ENCODE measurements at places on chromosomes 1 and 21. TPM values are rescaled to one million over a fixed set of nuclear protein-coding genes. Genes with fewer than 3 reads are reported as not detected.

DNA sequence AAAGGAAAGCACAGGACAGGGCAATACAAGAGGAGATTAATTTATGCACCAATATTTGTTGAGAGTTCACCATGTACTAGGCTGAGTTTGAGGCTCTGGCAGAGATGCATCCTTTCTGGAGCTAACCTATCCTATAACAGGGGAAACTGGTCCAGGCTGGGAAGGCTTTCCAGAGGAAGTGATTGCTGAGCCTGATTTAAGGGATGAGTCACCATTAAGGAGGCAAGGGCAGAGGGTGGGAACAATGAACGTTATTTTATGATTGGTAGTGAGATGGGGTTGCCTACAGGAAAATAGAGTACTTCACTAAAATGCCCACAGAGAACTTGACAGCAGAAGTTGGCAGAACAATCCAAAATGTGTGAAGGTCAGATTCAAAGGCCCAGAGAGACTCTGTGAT is 141.4 kb downstream of the PLPP3 start:
- DNase-seq = no peak

DNA sequence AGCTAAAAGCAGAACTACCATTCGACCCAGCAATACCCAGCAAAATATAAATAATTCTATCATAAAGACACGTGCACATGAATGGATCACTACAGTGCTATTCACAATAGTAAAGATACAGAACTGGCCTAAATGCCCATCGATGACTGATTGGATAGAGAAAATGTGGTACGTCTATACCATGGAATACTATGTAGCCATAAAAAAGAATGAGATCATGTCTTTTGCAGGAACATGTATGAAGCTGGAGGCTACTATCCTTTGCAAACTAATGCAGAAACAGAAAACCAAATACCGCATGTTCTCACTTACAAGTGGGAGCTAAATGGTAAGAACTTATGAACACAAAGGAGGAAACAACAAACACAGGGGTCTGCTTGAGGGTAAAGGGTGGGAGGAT is 53.4 kb downstream of the UCHL5 start:
- no peak for DNase-seq

DNA sequence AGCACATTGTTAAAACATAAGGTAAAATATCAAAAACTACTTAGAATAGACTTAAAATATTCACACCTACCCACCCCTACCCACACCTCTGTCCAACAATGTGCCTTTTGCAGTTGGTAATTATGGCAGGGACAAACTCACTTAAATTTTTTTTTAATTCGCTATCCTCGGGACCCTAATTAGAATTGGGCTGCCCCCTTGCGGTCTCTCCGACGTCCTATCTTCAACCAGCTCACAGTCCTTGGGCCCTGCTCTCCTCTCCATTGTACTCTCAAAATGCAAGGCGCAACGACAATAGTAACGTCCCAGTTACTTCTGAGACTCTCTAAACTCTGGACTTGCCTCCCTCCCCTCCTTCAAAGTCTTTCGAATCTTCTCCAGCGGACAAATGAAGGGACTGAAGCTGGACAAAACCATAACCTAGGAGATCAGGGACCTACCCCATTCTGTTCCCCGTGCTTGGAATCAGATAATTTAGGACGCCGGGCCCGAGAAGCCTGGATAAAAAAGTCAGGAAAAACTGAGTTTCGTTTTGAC is 1.1 kb upstream of the CIART start:
- peak; percentile 90 for DNase-seq

DNA sequence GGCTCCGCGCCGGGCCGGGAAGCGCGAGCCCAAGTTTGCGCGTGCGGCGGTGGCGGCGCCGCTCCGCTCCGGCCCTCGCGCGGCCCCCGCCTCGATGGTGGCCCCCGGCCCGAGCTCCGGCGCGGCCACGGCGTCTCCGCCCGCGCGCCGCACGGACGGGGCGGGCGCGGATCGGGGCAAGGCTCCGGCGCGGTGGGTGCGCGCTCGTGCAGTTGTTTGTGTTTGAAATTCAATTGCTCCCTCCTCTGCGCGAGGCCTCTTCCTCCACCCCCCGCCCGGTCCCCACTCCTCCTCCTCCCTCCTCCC is at the start of gene HDGF:
TSS of gene HDGF (minus strand) at position 225 of the 306 bp plus-strand sequence. CDS start 246 bp downstream, outside the sequence.
- DNase-seq = no peak

GRCh38 chr1:245587435-245588115 is 432.8 kb downstream of the KIF26B start:
- no peak for DNase-seq

GRCh38 chr1:39679821-39680220 is 7.9 kb upstream of the NT5C1A start:
- DNase-seq = no peak

- no peak for DNase-seq
These were observed 28.3 kb downstream of the GPR157 start for GRCh38 chr1:9100471-9101043.

DNA sequence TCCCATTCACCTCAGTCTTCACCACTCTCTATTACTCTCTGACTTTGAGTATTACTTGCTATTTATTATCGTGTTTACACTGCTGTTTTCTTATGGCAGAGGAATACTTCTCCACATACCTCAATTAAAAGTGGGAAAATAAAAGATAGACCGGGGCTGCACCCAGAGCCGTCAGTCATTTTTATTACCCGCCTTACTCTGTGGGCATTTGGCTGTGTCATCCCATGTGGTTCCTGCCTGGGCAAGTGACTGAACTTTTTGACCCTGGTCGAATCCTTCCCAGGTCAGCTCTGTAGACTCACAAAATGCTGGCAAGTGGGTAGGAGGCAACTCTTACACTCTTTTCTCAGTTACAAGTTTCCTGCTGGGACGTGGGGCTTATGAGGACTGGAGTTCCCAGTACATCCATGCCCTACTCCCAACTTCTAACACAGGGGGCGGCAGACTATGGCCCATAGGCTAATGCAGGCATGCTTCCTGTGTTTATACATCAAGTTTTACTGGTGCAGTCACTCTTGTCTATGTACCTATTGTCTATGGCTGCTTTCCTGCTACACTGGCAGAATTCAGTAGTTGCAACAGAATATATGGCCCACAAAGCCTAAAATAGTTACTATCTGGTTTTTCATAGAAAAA is 69.5 kb upstream of the KCND3 start:
- no peak for DNase-seq

DNA sequence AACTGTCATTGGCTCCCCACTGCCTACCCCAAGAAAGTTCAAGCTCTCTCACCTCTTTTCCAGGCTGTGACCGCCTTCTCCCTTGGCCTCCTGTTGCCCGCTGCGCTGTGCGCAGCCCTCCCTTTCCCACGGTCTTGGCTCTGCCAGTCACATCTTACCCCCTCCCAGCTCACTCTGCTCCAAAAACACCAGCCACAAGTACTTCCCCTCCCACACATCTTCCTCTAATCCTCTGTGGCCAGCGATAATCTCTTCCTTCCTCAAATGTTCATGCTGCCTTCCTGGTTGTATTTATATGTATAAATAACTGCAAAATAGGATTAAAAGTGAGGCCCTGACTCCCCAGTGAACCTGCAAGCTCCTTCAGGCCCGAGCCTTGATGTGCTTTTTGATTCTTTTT is 81.8 kb downstream of the AJAP1 start:
- no peak for DNase-seq

DNA sequence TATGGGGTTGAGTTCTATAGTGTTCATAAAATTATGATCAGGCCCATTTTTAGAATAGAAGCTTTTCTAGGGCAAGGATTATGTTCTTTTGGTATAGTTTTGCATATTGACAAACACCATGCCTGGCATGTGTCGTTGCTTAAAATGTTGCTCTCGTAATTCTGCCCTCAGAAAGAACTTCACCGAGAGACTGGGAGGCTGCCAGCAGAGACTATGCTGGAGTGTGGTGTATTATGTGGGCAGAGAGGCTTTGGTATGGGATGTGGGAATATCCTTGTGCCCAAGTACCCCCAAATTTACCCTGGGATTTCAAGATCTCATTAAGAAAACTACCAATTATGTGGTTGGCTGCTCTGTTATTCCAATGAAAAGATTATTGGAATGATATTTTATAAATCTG is 27.9 kb downstream of the PGM1 start:
- no peak for DNase-seq

DNA sequence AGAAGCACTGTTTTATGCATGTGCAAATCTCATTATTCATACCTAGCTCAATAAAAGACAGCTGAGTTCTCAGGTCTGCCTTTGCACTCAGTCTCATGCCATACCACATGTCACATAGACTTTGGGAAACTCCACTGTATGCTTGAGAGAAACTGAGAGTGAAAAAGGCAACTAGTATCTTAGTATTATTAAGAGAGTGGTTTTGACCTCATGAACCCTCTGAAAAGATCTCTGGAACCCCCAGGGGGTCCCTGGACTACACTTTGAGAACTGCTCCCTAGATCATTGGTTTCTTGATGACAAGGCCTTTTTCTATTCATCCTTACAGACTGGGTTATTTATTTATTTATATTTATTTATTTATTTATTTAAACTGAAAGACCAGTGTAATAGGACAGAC is 3.7 kb upstream of the RHEX start:
- DNase-seq = no peak

The AMY1B gene
- 1.1 TPM for polyA plus RNA-seq

The C1orf141 gene
- polyA plus RNA-seq = 10.1 TPM

The LRRN2 gene
- 16.7 TPM for polyA plus RNA-seq

The SPATA46 gene
- polyA plus RNA-seq = 72.9 TPM

The CADM3 gene
- 13.4 TPM for polyA plus RNA-seq

The SMIM1 gene
- 92.9 TPM for polyA plus RNA-seq

Data from testis (tissue), 5 donors.